Activated naive CD4-positive, alpha-beta T cell (primary cell): ENCODE measurements at places on chromosomes 2 and 18.

DNA sequence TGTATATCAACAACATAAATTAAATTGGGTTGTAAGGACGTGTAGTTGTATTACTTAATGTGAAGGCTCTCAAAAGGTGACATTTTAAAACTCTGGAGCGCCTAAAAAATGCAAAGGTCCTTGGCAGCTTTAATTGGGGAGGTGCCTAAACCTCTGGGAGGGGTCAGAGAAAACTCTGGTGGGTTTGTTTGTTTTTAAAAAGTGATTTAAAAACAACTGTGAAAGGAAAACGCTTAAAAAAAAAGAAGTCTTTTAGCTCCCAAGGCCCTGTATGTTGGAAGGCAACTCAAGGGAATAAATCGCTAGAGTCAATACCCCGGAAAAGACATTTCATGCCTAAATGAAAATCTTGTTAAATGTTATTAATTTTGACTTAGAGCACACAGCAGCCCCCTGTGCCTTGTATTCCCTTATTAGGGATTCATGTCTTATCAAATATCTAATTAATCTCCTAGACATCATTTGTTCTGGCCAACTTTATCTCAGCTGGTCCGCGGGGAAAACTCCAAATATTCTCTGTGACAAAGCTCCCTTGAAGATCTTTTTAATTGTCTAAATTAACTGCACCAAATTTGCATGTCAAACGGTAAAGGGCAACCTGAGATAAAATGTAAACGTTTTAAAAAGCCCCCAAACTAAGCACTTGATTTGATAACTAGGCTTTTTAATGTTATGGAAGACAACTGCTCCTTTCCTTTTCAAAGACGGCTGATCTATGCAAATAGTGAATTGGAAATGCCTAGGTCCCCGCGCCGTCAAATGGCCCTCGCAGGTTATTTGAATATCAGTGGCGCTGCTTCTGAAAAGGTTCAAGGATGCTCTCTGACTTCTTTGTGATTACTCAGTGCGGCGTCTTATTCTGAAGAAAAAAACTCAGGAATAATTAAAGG lies 4.2 kb downstream of the SP9 start:
- no peak for DNase-seq

- no peak for DNase-seq
Measured at GRCh38 chr2:200689115-200689514, 103.3 kb downstream of the AOX1 start.

- no peak for DNase-seq
Measured at GRCh38 chr2:46230115-46230571, 67.1 kb upstream of the EPAS1 start.

- DNase-seq = no peak
Measured at GRCh38 chr2:178700922-178701342, 106.3 kb downstream of the TTN start.

- DNase-seq = no peak
Measured at GRCh38 chr2:227597998-227598397, 695 bp upstream of the SCYGR2 start.

DNA sequence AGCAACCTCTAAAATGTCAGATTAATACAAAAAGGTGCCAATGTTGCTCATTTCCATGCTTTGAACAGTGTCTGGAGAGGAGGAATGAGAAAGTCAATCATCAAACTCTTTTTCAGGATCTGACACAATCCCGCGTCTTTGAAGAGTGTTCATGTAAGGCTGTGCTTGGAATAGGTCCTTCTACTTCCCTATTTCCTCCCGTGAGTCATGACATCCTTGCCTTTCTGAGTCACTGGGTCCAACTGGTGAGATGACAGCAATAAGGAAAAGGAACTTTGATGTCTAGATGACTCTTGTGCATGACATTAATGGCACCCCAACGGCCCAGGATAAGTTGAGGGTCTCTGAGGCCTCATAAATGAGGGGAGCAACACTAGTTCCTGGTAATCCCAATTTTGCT lies 109.0 kb upstream of the CELF4 start:
- no peak for DNase-seq

GRCh38 chr2:98233941-98234340 lies 112.3 kb upstream of the CNGA3 start:
- DNase-seq = no peak

DNA sequence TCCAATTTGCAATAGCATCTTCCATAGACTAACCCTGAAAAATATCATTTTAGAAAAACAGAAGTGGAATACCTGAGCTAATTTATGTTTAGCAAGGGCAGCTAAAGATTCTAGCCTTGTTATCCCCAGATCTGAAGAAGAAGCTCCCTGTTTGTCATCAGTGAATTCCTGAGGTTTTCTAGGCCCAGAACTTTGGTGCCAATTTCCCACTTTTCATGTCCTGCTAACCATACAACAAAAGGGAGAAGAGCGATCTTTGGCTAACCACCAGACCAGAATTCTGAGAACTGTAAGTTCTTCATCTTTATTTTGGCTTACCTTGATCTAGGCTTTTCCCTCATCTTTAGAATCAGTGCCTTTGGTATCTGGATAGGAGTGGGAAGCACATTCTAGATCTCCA lies 51.3 kb upstream of the RASGRP3 start:
- no peak for DNase-seq

GRCh38 chr2:14806613-14807012 lies 174.1 kb downstream of the LRATD1 start:
- DNase-seq = no peak

- no peak for DNase-seq
Measured at GRCh38 chr2:5710615-5711014, 18.4 kb downstream of the SOX11 start.

GRCh38 chr2:236208019-236208926 lies 40.1 kb upstream of the GBX2 start:
- DNase-seq = no peak

- DNase-seq = no peak
Measured at GRCh38 chr2:70716131-70716743, 51.8 kb downstream of the ADD2 start.

- no peak for DNase-seq
Measured at GRCh38 chr2:138648606-138649005, 131.6 kb downstream of the NXPH2 start.

GRCh38 chr2:168518555-168519066 lies 62.5 kb downstream of the CERS6 start:
- DNase-seq = no peak

DNA sequence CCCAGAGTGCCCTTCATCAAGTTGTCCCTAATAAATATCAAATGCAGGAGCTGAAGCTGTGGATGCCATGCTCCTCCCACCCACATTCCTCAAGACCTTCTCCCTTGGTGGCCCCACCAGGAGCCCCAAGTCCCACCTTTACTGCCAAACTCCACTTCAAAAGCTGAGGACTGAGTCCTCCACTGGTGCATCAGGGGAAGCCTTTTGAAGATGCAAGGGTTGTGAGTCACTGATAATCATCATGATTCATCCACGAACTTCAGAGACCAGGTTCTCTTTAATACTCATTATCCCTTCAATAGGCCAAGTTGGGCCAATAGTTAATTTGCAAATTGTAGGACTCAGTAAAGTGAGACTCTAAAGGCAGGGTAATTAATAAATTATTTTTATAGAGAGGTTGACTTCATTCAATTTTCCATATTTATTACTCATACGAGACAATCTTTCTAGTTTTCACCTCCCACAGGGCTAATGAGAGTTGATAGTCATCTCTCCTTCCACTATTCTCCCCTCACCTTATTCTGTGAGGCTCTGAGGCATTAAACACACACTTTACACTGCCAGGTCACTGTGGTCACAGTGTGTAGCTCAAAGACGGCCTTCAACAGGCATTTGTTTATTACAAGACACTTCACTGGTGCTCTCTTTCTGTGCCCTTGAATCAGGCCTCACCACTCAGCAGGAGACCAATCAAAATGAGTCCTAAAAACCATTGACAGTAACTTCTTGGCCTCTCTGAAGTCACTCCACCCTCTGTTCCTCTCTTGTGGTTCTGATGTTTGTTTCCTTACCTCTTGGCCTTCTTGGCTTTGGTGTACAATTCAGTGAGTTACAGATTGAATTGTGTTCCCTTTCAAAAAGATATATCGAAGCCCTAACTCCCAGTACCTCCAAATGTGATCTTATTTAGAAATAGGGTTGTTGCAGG lies 99.9 kb downstream of the TRIB2 start:
- DNase-seq = no peak

GRCh38 chr2:159090514-159091201 lies 122.2 kb downstream of the TANC1 start:
- no peak for DNase-seq

DNA sequence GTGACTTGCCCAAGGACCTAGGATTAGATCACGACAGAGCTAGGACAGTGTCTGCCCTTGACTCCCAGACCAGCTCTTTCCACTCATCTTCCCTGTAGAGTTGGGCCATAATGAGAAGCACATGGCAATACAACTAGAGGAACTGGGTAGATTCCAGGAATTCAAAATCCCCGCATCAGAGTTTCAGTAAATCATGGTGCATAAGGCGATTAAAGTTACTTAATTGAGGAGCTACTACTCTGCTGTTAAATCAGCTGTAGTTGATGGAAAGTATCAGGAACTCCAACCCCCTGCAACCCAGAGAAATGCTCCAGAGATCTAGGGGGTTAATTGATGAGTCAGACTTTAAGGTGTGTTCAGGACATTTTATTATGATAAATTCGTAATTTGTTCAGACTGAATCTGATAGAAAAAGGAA lies 5.7 kb downstream of the ANTXR1 start:
- no peak for DNase-seq

DNA sequence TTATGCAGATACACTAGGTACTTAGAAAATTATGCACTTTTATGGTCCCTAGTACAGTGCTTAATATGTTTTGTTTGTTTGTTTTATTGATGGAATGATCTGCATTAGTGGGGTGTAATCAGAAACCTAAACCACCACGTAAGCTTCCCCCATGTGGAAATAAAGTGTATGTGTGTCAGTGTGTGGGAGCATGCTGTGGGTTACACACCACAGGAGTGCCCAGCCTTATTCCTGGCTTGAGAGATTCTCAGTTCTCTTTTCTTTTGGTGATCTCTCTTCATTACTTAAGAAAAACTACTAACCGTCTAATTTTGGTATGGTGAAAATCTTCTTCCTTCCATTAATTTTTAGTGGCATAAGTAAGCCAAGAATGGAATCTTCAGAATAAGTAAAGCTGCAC lies 398.6 kb downstream of the DCDC2C start:
- no peak for DNase-seq

DNA sequence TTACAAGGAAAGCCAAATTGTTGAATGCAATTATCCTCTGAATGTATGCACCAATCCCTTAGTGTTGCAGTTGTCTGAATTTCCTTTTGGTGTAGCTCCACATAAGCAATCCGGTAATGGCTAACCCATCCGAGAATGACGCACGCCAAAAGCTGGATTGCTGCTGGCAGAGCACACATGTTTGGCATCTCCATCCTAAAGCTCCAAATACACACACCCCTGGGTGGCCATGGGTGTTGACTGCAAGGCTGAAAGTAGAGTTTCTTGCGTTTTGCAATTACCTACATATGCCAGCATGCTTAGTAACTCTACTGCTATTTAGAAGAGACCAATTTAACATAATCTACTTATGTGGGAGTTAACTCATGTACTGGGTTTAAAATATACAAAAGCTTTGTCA lies 53.1 kb downstream of the KCTD1 start:
- DNase-seq = no peak
